ENCODE measurements at places on chromosomes 5 and 9. TPM values are rescaled to one million over a fixed set of nuclear protein-coding genes. Genes with fewer than 3 reads are reported as not detected.

GRCh38 chr9:89597711-89598362 lies 7.0 kb upstream of the GADD45G start:
- H3K4me3 ChIP-seq = no peak overlapping the region
- no peak overlapping the region for H3K27ac ChIP-seq
- H3K36me3 ChIP-seq = no peaks in the 10 kb centered on the region
- peak; percentile 68 for DNase-seq

- peaks cover 21% of the 10 kb centered on the region for H3K27me3 ChIP-seq
- H3K27ac ChIP-seq = no peak overlapping the region
- H3K4me3 ChIP-seq = no peak overlapping the region
- peaks cover 9% of the 10 kb centered on the region for H3K4me1 ChIP-seq
- H3K36me3 ChIP-seq = peaks cover 7% of the 10 kb centered on the region
Measured at GRCh38 chr9:91012933-91013841, 211.6 kb downstream of the SYK start.

DNA sequence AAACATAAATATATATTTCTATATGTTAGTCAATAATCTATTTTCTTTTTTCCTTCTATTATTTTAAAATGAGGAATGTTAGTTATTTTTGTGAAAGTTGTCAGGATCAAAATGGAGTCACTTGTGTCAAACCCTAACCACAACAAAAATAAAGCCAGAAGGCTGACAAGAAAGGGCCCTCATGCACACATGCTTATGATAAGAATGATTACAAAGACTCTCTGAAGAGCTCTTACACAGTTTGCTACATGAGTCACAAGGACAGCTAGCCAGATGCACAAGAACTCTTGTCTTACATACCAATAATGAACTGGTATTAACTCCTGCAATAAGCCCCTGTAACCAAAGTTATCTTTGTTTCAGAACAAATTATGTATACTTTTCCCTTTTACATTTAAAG lies 64.7 kb downstream of the GGTA1 start:
- no peaks in the 10 kb centered on the region for H3K36me3 ChIP-seq
- H3K4me1 ChIP-seq = no peaks in the 10 kb centered on the region
- H3K27me3 ChIP-seq = peaks cover 7% of the 10 kb centered on the region
- no peak overlapping the region for H3K4me3 ChIP-seq
- DNase-seq = no peak

- H3K36me3 ChIP-seq = no peaks in the 10 kb centered on the region
- no peaks in the 10 kb centered on the region for H3K27me3 ChIP-seq
- no peak overlapping the region for H3K4me3 ChIP-seq
- no peaks in the 10 kb centered on the region for H3K4me1 ChIP-seq
- DNase-seq = no peak
Measured at GRCh38 chr5:15966066-15966640, 213.4 kb downstream of the MARCHF11 start.

DNA sequence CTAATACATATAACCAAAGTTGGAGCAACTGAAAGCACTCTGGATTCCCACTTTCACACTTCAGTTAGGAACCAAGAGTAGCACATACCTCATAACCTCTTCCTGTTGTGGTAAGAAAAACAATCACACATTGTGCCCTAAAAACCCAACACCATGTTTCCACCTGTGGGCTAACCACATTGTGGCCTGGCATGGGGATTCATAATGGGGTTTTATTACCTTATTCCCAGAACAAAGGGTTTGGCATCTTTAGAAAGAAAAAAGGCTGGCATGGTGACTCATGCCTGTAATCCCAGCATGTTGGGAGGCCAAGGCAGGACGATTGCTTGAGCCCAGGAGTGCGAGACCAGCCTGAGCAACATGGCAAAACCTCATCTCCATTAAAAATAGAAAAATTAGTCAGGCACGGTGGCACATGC lies 60.6 kb downstream of the HSD17B3 start:
- H3K27ac ChIP-seq = no peak overlapping the region
- H3K4me1 ChIP-seq = peaks cover 17% of the 10 kb centered on the region
- peak overlapping the region; percentile 34 for H3K4me3 ChIP-seq
- H3K36me3 ChIP-seq = no peaks in the 10 kb centered on the region

DNA sequence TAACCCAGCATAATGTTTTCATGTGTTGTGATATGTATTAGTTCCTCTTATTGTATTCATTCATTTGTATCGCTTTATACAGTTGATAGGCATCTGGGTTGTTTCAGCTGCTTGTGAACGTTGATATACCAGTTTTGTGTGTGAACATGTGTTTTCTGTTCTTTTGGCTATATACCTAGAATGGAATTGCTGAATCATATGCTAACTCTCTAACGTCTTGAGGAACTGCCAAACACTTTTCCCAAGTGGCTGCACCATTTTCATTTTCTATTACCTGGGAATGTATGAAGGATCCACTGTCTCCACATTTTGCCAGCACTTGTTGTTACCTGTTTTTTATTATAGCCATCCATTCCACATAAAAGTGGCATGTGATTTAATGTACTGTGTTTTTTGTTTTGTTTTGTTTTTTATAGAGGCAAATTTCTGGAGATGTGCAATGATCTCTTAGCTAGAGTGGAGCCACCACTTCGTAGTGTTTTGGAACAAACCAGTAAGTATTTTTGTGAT lies 34.6 kb downstream of the HSPA4 start:
- DNase-seq = no peak
- no peaks in the 10 kb centered on the region for H3K27me3 ChIP-seq
- no peak overlapping the region for H3K27ac ChIP-seq
- peaks cover 46% of the 10 kb centered on the region for H3K36me3 ChIP-seq
- no peak overlapping the region for H3K4me3 ChIP-seq
- H3K4me1 ChIP-seq = peaks cover 6% of the 10 kb centered on the region

- H3K4me3 ChIP-seq = no peak overlapping the region
- H3K36me3 ChIP-seq = peaks cover 11% of the 10 kb centered on the region
- H3K27me3 ChIP-seq = no peaks in the 10 kb centered on the region
- peaks cover 14% of the 10 kb centered on the region for H3K4me1 ChIP-seq
- H3K27ac ChIP-seq = no peak overlapping the region
Measured at GRCh38 chr9:3490957-3491356, 34.8 kb downstream of the RFX3 start.

NUTM2F gene
- not detected for total RNA-seq

DNA sequence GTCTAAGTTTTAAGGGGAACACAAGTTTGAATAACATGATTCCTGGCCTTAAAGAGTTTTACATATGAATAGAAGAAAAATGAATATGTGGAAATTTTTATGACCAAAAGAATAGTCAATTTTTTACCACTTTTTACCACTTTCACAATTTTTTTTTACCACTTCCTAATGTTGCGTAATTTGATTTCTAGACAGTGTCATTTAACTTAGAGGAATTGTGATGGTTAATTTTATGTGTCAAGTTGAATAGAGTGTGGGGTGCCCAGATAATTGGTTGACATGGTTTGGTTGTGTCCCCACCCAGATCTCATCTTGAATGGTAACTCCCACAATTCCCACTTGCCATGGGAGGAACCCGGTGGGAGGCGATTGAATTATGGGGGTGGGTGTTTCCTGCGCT lies 416.6 kb downstream of the KIF4B start:
- no peaks in the 10 kb centered on the region for H3K27me3 ChIP-seq
- no peaks in the 10 kb centered on the region for H3K36me3 ChIP-seq
- no peak overlapping the region for H3K4me3 ChIP-seq
- H3K27ac ChIP-seq = no peak overlapping the region
- DNase-seq = no peak
- no peaks in the 10 kb centered on the region for H3K4me1 ChIP-seq

GRCh38 chr9:16133556-16134227 lies 580.8 kb downstream of the CCDC171 start:
- peak; percentile 13 for DNase-seq
- no peak overlapping the region for H3K4me3 ChIP-seq
- H3K27ac ChIP-seq = no peak overlapping the region

TXNDC8 gene
- not detected for total RNA-seq

DNA sequence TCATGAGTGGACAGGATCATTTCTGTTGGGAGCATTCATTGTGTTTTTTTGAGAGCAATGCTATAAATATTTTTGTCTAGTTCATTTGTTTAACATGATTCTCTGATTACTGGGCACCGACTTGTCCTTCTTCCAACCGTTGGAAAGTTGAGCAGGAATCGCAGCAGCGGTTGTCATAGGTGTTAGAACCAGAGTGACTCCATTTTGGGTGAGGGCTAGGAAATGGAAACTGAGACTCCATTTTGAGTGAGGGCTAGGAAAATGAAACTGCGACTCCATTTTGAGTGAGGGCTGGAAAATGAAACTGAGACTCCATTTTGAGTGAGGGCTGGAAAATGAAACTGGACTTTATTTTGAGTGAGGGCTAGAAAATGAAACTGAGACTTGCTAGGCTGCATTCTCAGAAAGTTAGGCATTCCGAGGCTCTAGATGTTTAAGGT lies 100.6 kb downstream of the ICE1 start:
- peak; percentile 25 for DNase-seq
- H3K36me3 ChIP-seq = peaks cover 8% of the 10 kb centered on the region
- peak overlapping the region; percentile 46 for H3K27ac ChIP-seq
- no peaks in the 10 kb centered on the region for H3K27me3 ChIP-seq
- H3K4me1 ChIP-seq = peaks cover 23% of the 10 kb centered on the region

GRCh38 chr9:6566409-6567139 lies 79.0 kb downstream of the GLDC start:
- H3K27ac ChIP-seq = peak overlapping the region; percentile 88
- H3K27me3 ChIP-seq = peaks cover 3% of the 10 kb centered on the region
- H3K4me3 ChIP-seq = no peak overlapping the region
- peaks cover 24% of the 10 kb centered on the region for H3K4me1 ChIP-seq

- no peak overlapping the region for H3K27ac ChIP-seq
- H3K36me3 ChIP-seq = no peaks in the 10 kb centered on the region
- peak overlapping the region; percentile 56 for H3K4me3 ChIP-seq
Measured at GRCh38 chr5:78509884-78510769, 138.4 kb downstream of the LHFPL2 start.

DNA sequence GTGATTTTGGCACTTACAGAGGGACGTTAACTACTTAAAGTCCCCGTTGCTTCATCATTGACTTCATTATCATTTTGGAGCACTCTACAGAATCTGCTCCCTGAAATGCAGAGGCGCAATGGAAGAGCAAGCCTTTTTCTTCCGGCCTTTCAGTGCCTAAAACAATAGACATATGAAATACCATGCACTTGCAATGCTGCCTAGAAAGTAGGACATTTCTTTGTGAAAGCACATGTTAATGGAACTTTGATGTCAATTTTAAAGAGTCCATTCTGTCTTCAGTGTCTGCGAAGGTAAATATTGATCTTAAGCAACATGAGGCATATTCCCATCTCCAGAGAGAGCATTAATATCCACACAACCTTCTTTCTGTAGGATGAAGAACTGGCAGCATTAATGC lies 36.3 kb downstream of the ITGA2 start:
- no peaks in the 10 kb centered on the region for H3K27me3 ChIP-seq
- H3K4me1 ChIP-seq = peaks cover 12% of the 10 kb centered on the region
- no peak for DNase-seq
- H3K4me3 ChIP-seq = no peak overlapping the region
- H3K36me3 ChIP-seq = no peaks in the 10 kb centered on the region

HEMGN gene
- 0.99 TPM for total RNA-seq

DNA sequence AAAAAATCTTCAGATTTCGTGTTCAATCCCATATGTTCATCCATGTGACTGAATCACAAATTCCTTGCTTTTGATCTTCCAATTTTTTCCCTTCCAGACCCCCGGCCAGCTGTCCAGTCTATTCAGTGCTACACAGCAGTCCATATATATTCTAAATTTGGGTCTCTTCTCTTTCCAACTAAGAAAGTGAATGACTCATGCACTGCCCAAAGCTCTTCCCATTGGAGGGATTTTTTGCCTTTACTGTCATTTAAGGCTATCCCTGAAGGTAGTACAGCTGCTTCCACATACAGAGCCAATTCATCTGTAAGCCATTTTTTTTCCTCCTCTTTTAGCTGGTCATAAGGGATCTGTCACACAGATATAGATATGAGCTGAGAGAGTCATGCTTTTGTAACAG lies 478.3 kb downstream of the DMRT2 start:
- no peaks in the 10 kb centered on the region for H3K36me3 ChIP-seq
- DNase-seq = no peak
- H3K27ac ChIP-seq = no peak overlapping the region
- peaks cover 1% of the 10 kb centered on the region for H3K27me3 ChIP-seq
- H3K4me3 ChIP-seq = no peak overlapping the region
- no peaks in the 10 kb centered on the region for H3K4me1 ChIP-seq

DNA sequence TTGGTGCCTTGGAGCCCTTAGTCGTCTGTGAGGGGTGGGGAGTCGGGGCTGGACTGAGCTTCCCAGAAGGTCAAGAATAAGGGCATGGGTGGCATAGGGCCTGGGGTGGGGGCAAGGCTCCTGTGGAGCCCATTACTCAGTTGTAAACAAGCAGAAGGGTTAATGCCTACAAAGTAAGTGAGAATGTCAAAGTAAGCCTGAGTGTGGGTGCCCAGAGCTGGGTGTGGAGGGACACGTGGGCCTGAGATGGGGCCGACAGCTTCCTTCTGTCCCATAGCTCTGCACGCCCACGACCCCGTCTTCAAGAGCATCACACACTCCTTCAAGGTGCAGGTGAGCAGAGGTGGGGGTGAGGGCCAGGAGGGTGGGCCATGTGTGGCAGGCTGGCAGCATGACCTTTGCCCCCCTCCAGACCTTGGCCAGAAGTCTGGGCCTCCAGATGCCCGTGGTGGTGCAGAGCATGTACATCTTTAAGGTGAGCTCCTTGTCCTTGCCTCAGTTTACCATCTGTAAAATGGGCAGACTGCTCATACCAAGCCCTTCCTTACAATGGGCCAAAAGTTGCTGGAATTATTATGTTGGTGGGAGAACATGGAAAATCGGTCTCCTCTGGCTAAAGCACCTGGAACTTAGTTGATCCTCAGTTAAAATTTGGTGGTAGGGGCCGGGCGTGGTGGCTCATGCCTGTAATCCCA lies 11.1 kb downstream of the DOLK start:
- no peak overlapping the region for H3K4me3 ChIP-seq
- DNase-seq = no peak
- H3K4me1 ChIP-seq = no peaks in the 10 kb centered on the region

- peaks cover 9% of the 10 kb centered on the region for H3K27me3 ChIP-seq
- H3K4me1 ChIP-seq = peaks cover 17% of the 10 kb centered on the region
- peak; percentile 46 for DNase-seq
- H3K27ac ChIP-seq = no peak overlapping the region
- H3K4me3 ChIP-seq = no peak overlapping the region
Measured at GRCh38 chr9:37371565-37372464, 50.7 kb upstream of the GRHPR start.

Data from activated CD4-positive, alpha-beta memory T cell treated with anti-CD3 and anti-CD28 coated beads for 36 hours (primary cell).